ENCODE measurements at places on chromosomes 6 and 20.

DNA sequence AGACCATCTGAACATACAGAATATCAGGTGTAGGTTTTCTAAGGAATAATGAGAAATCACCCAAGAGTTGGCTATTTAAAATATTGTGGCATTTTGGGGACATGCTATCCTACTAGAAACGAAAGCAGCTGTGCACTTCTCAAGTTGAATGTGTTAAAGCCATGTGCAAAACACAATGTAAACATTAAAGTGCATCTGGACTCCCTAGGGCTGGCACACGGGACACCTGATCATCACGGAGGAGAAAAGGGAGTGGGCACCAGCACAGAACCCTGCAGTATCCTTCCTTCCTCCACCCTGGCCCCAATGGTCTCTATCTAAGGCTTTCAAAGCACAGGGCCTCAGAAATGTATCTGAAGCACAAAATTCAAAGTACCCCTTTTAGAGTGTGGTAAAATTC is 94.3 kb downstream of the INSM1 start:
- DNase-seq: peak; percentile 48

GRCh38 chr6:32763421-32763820 is at the start of gene HLA-DQB2:
Gene HLA-DQB2 (minus strand): TSS chr6:32763532. CDS start chr6:32763470, 62 bp downstream.
- DNase-seq: no peak

- no peak for DNase-seq
Observed at GRCh38 chr6:52081237-52081636, 6.2 kb downstream of the PKHD1 start.

- no peak for DNase-seq
Observed at GRCh38 chr6:78525976-78526375, 341.4 kb upstream of the IRAK1BP1 start.

- no peak for DNase-seq
Observed at GRCh38 chr6:22308939-22309338, 12.1 kb upstream of the PRL start.

DNA sequence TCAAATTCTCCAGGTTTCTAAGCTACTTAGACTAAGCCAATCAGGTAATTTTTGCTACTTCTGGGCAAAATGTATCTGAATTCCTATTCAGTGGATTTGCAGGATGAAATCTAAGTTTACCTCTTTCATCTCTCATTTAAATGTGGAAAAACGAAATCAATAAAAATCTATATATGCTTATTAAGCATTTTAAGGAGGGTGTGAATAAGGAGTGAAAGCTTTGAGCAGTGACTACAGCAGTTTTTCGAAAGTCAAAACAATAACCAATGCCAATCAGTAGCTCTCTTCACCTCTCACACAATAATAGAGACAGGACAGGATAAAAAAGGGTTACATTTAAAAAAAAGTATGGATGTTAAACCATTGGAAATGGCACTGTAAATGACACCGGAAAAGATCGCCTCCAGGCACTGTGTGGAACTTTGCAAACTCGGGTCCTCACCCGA is 476 bp upstream of the BCKDHB start:
- DNase-seq: no peak

- no peak for DNase-seq
Observed at GRCh38 chr6:33745548-33745947, 1.2 kb downstream of the IP6K3 start.

DNA sequence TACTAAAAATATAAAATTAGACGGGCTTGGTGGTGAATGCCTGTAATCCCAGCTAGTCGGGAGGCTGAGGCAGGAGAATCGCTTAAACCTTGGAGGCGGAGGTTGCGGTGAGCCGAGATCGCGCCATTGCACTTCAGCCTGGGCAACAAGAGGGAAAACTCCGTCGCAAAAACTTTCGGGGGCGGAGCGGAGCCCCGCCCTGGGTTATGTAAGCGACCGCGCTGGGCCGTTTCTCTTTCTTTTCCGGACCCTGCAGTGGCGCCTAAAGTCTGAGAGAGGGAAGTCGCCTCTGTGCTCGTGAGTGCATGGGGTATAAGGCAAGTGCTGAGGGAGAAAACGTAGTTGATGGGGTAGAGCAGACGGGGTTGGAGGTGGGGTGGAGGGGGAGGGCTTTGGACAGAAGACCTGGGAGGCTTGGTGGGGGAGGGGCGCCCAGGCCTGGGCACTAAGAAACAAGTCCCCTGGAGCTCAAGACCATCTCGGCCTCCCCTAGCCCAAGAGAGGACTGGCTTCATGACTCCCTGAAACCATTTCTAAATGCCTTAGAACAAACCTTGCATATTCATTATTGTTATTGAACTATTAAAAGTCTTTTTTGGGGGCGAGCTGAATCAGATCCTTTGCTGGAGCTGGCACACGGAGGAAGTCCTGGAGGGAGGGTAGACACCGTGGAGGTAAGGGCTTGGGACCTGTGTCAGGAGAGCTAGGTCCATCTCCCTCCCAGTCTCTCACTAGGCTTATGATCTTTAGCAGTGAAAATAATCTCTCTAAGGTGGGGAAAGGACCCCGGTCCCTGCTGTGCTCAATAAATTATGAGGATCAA is 2.7 kb upstream of the MICA start:
- DNase-seq: no peak

- no peak for DNase-seq
Observed at GRCh38 chr20:24971376-24972101, 21.0 kb downstream of the APMAP start.

DNA sequence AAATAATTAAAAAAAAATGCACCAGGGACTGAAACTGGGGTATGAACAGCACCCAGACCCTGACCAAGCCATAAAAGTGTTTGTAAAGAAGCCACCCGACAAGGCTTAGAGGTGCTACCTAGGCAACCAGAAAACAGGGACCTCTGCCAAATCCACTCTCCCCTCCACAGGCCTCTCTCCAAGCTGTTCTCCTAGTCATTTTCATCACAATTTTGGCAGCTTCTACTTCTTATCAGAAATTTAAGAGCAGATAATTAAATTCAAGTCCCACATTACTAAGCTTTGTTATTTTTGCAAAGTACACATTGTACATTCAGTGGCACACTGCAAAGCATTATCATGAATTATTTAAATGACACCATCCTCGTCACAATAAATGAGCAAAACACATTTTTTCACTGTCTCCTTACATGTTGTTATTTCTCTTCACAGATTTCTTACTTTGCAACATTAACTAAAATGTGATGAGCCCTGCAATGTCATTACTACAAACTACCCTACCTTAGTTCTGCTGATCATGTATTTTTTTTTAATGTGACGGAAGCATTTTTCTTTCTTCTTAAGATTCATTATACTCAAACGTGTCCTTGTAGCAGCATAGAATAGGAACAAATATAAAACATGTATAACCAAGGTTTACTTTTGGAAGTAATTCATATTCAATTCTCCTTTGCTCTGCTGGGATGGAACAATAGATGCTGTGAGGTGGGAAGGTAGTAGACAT is 38.1 kb downstream of the ECT2L start:
- DNase-seq: peak; percentile 90

DNA sequence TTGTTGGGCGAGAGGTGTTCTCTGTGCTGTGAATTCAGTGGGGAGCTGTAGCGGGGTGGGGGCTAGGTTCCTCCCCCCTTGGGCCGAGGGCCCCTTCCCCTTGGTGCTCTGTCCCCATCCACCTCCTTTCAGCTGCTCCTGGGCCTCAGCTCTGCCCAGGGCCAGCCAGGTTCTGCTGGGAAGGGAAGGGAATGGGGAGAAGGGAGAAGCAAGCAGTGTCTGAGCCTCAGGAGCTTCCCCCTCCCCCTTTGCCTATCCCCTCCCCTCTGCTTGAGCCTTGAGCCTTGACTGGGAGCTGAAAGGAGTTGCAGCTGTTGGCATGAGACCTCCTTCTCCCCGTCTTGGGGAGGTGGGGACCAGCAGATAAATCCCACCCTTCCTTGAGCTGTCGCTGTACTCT is 576 bp upstream of the RRP36 start:
- DNase-seq: no peak

GRCh38 chr20:47095690-47096089 is 201.0 kb downstream of the EYA2 start:
- no peak for DNase-seq

DNA sequence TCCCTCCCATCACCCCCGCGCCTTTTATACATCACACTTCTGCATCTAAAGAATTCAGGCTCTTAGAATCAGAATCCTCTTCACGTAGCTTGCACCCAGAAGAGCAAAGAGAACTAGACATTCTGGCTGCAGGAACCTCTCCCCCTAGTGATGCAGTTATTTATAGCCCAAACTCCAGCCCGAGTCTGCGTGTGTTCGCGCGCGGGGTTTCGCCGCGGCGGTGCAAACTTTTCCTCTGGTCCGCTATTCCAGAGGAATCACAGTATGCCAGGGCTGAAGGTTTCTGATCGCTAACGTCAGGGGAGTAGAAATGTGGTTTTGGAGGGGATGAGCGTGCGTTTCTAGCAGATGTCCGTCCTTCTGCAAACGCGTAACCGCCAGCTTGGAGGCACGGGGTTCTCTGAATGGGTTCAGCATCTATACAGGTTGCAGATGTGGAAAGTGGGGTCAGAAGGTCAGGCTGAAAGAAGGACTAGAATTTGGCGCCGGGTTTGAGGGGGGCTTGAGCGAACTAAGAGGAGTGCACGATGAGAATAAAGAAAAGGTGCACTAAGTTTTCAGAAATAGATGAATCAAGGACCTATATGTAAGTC is 1.8 kb downstream of the EPHA7 start:
- DNase-seq: peak; percentile 78

DNA sequence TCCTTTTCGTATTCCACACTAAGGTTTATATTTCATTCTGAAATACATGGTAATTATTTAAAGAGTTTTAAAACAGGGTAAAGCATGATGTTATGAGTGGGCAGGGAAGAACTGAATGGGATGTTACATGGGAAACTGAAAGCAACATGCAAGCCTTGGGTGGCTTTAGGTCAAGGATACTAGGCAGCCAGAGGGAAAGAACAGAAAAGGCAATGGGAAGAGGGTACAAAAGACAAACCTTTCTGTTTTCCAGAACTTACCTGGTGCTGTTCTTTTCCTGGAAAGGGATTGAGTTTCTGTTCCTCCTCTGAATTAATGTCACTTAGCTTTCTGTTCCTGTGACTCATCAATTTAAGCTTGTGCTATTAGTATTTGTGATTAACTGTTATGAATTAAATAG is 71.2 kb upstream of the SMIM8 start:
- DNase-seq: no peak

GRCh38 chr6:53801022-53801421 is 6.2 kb downstream of the LRRC1 start:
- DNase-seq: no peak

GRCh38 chr6:90072935-90073464 is 178.7 kb downstream of the GJA10 start:
- no peak for DNase-seq

DNA sequence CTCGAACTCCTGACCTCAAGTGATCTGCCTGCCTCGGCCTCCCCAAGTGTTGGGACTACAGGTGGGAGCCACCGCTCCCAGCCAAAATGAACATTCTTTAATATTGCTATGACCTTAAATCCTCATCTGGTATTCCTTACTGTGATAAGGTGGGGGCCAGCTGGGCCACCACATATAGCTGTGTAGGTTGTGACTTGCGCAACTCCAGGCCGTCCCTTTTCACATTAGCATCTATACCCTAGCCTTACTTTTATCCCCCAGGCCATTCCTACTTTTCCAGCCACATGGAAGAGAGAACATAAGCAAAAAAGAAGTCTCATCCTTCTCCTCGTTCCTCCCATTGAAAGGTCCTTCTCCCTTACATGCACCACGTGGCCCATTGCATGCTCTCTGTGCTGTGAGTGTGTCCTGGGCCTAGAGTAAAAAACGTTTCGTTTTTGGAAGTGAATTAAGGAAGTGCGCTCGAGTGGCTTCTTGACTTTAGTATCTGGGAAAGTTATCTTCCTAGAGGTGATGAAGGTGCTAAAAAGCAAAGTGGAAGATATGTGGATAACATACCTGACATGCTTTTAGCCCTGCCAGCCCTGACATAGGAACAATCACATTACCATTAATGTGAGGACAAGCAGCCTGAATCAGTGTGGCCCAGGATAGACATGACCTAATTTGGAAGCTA is 56.8 kb upstream of the KIF13A start:
- DNase-seq: no peak

- DNase-seq: peak; percentile 78
Observed at GRCh38 chr20:50572938-50573777, 63.0 kb downstream of the PTPN1 start.

DNA sequence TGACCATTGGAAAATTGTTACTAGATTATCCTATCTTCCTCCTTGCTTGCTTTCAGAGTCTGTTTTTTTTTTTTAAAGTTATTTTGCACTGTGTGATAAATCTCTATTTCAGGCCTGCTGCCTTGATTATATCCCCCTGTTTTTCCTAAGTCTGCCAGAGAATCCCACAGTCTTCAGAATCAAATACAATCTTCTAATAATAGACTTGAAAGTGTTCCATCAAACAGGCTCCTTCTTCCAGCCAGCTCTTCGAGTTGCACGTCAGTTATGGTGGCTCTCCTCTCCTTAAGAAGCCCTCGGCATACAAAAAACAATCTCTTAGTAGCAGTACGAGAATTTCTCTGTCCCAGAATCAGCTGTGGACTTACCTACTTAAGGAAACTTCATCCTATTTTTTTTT is 92.9 kb upstream of the NOX3 start:
- DNase-seq: no peak

DNA sequence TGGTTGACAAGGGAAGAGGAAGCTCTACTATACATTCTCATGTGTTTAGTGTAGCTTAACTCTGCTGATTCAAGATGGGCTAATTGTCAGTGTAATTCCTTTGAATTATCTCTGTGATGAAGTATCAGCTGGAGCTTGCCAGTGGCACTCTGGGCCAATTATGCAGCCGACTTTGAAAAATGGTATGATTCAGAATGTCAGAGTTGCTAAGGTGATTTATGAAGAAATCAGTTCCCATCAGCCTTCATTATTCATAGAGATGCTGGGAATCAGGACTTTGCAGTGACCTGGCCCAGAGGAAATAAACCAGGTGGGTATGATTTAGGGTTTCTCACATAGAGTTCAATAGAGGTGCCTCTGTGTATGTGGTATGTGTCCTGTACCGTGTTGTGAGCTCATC is 33.4 kb downstream of the KCNS1 start:
- DNase-seq: no peak

DNA sequence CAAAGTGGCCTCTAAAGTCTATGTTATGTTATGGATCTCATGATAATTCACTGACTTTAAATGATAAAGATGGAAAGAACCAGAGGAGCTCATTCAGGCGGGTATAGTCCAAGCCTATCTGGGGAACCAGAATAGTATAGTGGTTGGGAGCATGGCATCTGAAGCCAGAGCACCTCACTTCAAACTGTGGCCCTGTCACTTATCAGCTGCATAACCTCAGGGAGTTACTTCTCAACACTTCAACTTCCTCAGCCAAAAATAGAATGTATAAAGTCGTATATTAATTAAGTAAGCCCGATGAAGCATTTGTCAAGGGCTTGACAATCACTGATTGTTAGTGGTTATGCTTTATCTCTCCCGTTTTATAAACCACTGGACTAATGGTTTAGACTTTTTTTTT is 112.7 kb downstream of the RTN4IP1 start:
- DNase-seq: no peak

DNA sequence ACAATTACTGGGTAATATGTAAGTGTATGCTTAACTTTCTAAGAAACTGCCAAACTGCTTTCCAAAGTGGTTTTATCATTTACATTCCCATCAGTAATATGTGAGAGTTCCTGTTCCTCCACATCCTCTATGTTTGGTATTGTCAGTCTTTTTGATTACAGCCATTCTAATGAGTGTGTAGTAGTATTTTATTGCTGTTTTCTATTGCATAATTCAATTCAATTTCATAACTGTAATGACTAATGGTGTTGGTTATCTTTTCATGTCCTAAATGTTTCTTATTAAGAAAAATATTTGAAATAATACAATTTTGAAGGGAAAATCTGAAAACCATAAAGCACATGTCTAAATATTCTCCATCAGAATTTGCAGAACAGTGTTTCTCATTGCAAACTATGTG is 119.3 kb downstream of the MAP3K7 start:
- DNase-seq: no peak
